T-helper 9 cell (primary cell): ENCODE measurements at places on chromosomes 1 and 21.

DNA sequence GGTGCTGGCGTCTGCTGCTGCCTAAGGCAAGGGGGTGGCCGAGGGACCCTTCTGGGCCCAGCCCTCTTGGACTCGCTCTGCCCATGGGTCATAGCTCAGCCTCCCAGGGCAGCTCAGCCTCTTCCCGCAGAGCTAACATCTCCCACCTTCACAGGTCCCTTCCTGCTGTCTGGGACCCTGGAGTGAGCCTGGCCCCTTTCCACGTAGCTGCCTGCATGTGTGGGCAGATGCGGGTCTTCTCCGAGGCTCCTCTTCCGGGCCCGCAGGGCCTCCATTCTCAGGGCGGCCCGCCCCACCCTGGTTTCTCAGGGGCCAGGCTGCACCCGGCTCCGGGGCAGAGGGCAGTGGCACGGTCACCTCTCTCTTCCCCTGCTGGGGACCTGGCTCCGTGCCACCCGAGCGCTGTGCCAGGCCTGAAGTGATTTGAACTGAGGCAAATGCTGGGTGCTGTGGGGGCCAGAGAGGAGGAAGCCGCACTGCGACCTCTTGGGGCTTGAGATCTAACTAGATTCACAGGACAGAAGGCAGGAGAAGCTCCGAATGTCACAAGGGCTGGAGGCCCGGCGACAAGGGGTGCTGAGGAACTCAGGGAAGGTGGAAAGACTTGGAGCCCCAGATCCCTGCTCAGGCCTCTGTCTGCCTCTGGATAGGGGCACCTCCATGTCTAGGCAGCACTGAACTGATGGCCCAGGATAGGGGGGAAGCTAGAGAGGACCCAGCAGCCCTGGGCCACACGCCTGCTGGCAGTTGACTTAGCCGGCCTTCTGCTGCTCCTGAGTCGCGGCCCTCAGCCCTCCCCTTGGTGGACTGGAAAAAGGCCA lies 40.7 kb downstream of the COQ8A start:
- DNase-seq, result no peak

- no peak for DNase-seq
Measured at GRCh38 chr1:32724678-32725614, 22.4 kb upstream of the SYNC start.

- no peak for DNase-seq
Measured at GRCh38 chr1:25501235-25502058, 42.0 kb upstream of the LDLRAP1 start.

DNA sequence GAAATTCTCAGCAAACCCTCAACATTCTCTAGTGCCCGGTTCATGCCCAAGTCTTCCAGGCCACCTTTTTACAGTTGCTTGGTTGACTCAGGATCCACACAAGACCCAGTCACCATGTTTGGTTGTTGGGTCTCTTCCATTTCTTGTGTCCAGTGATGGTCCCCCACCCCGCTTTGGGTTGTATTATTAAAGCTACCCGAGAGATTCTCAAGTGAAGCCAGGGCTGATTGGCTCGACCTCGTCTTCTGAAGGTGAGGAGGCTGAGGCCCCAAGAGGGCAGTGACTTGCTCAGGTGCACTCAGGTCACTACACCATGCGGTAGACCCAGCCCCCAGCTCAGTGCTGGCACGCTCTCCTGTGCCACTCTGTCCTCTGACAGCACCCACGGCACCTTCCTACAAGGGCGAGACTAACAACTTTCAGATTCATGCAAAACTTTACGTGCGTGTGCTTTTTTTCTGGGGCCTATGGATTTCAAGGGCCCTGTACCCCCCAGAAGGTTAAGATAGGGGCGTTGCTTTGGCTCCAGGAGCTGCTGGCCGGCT lies 50.3 kb downstream of the CAPN9 start:
- no peak for DNase-seq

DNA sequence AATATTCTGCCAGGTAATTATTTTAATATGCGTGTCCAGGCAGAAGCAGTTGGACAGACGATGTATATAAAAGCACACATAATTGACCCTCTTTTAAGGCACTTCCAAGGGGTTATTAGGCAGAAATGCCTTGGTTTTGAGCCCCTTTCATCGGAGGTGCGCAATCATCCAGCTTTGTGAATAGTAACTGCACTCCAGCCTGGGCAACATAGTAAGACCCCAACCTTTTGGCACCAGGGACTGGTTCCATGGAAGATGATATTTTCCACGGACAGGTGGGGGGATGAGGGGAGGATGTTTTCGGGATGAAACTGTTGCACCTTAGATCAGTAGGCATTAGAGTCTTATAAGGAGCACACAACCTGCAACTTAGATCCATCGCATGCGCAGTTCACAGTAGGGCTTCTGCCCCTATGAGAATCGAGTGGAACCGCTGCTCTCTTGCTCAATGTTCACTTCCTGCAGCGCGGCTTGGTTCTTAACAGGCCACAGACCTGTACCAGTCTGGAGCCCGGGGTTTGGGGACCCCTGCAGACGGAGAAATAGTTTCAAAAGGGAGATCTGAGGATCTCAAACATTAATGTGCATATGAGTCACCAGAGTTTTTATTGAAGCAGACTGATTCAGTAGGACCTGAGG lies 1.8 kb upstream of the MCOLN2 start:
- DNase-seq, result peak; percentile 42

GRCh38 chr21:15617964-15618363 lies 111.8 kb upstream of the USP25 start:
- DNase-seq, result no peak

DNA sequence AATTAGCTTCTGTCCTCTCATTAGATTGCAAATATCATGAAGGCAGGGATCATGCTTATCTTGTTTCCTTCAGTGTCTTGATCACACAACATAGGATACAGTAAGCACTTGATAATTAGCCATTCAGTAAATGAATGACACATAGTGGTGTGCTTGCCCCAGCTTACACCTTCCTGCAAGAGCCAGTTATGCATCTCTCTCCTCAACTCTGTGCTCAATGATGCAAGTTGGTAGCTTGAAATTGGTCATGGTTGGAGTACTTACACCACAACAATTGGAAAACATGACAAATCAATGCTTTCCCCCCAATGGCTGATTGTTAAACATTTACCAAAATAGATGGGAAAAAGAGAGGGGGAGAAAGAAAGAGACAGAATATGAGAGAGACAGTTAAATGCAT lies 129.2 kb downstream of the NUF2 start:
- no peak for DNase-seq

DNA sequence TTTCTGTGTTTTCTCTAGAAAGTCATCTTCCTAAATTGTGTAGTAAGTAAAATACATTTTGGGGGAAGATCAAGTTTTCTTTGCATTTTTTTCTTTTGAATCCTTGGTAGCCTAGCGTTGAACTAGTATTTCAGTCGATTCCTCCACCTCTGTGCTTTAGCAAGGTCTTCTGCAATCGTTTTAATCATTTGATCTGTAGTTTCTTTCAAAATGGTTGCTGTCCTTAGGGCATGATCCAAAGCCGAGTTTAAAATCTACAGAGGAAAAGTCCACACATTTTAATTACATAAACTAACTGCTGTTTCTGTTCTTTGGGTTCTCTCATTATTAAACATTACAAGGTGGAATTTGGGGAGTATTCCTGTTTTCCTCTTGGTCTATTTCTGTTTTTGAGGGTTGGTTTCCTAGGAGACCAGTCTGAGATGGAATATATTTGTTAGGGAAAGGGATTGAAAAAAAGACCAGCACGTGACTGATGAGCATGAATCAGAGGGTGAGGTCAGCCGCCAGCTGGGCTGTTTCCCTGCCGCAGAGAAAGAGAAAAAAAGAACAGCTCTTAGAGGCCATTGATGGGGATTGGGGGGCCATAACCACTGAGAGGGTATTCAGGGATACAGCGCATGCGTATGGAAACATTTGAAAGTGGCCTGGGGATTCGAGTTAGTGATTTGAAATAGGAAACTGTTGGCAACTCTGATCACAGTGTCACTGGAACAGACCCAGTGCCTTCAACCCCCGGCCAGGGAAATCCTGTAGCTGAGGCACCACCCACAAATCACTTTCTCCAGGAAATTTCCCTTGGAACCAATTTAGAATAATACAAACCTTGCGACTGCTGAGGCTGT lies 40.6 kb downstream of the AKNAD1 start:
- DNase-seq, result no peak

DNA sequence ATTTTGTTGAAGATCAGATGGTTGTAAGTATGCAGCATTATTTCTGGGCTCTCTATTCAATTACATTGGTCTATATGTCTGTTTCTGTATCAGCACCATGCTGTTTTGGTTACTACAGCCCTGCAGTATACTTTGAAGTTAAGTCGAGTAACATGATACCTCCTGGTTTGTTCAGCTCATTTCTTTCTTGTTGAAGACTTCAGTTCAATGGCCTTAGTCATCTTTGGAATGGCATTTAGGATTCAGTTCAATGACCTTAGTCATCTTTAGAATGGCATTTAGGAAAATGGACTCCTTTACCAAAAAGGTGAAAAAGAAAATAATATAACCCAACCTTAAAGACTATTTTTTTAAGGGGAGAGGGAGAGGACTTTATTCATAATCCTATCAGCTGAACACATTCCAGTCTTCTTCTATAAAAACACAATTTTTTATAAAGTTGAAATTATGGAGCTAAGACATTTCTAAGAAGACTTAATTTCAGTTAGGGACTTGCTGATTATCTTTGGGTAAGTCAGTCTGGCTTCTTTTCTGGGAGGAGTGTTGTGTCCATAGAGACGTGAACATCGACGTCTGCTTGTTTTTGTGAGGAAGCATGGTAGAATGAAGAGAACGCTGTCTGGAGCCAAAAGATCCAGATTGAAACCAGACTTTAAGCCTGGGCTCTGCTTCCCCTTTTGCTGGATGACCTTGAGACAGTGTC lies 48.3 kb downstream of the DDR2 start:
- DNase-seq, result no peak
